Central memory CD8-positive, alpha-beta T cell (primary cell): ENCODE measurements at places on chromosomes 13 and 19.

DNA sequence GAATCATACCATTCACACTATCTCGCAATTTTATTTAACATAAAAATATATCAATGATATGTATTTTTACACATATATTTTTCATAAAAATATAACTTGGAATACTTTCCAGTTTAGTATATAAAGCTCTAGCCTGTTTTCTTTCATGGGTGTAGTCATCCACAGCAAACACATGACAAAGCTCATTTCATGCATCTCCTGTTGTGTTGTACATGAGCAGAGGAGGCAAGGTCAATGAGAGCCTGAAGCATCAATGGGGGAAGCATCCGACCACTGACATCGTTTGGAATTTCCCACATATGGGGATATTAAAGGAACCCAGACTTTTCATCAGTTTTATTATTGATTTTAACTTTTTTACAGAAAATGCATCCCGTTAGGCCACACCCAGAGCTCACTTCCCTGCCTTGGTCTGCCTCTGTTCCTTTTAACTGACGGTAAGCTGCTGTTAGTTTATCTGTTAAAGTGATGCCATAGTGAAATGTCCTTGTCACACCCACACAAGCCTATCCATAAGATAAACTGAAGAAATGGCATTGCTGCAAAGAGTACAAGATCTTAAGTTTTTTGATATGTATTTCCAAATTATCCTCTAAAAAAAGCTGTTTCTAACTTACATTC is 44.0 kb downstream of the MIPEP start:
- DNase-seq, result no peak

DNA sequence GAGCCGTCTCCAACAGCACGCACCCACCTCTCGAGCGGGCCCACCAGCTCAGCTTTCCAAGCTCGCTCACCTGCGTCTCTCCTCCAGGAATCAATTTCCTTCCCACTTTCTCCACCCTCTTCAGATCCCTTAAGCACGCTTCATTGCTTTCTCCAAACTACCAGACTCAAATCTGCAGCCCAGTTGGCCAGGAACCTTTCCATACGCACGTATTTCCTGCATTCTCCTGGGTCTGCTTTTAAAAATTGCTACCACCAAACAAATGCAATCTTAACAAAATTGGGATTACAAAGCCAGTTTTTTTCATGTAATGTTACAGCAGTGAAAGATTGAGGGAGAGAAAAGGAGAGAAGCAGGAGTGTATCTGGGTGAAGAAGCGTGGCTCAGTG is 1.5 kb downstream of the ENOX1 start:
- no peak for DNase-seq

DNA sequence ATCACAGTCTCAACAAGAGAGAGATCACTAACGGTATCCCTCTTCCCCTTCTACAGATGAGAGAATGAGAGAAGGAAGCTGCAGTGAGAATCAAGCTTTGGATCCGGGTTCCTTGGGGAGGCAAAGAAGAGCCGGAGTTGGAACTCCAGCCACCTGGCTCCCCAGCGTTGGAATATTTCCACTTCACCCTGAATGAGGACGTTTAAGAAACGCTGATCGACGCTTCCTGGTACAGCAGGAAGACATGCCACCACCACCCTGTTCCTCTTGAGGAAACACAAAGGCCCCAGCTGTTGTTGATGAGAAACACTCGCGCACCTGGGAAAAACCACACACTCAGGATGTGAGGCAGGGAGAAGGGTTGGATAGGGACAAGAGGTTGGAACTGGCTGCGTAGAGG is 11.3 kb upstream of the CACNG8 start:
- no peak for DNase-seq

DNA sequence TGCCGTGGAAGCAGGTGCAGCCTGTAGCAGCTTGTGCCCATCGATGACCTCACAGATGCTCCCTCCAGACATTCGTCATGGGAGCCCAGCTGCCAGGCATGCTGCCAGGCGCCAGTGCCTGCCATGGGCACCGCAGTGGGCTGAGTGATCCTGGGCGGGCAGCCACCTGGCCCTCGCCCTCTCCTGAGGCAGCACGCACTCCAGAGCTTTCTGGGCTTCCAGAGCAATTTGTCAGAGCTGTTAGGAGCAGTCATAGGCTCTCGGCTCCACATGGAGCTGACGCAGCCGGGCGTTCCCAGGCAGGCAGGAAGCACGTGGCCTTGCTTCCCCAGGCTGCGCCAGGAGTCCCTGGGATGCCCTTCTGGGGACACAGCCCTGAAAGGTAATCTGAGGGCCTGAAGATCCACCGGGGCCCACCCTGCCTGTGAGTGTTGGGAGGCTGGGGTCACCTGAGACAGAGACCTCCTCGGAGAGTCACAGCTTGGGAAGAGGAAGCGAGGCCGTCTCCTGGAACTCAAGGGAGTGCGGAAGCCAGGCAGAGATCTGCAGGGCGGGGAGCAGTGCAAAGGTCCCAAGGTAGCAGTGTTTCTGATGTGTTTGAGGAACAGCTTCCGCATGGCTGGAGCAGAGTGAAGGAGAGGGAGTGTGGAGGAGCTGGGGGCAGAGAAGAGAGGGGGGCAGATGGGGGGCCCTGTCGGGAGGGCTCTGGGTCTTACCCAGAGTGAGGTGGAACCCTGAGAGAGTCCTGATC is 50.6 kb downstream of the DPF1 start:
- DNase-seq, result no peak

DNA sequence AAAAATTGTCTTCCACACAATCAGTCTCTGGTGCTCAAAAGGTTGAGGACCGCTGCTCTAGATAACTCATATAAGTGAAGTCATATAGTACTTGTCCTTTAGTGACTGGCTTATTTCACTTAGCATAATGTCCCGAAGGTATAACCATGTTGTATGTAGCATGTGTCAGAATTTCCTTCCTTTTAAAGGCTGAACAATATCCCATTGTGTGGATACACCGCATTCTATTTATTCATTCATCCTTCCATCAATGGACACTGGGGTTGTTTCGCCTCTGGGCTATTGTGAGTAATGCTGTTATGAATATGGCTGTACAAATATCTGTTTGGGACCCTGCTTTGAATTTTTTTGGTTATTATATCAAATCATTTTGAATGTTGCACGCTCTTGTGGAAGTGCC is 4.6 kb upstream of the LYPD5 start:
- no peak for DNase-seq

DNA sequence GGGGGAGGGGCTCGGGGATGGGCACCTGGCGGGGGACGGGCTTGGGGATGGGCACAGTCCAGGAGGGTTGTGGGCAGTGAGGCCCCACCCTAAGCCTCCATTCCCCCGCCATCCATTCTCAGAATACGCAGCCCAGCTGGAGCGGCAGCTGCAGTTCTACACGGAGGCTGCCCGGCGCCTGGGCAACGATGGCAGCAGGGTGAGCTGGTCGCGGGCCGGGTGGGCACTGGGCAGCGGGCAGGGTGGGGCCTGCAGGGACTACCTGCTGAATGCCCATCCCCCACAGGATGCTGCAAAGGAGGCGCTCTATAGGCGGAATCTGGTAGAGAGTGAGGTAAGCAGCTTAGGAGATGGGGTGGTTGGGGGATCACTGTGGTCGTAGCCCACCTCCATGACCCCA is 8.3 kb downstream of the PODNL1 start:
- DNase-seq, result no peak

- DNase-seq, result no peak
Measured at GRCh38 chr13:64819081-64819480, 2411.1 kb downstream of the PCDH9 start.

DNA sequence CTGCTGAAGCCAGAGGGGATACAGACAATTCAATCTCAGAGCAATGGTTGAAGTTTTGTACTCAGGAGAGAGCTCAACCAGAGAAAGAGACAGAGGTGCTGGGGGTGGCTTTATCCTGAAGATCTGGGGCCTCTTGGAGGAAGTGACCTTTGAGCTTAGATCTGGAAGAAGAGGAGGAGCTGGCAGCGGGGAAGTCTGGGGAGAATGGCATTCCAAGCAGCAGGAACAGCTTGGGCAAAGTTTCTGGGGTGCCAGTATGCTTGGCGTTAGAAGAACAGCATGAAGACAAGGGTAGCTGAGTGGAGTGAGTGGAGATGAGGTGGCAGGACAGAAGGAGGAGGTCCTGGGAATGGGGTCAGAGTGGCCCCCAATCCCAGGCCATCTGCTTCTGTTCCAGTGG is 11.3 kb downstream of the MAST3 start:
- DNase-seq, result no peak

DNA sequence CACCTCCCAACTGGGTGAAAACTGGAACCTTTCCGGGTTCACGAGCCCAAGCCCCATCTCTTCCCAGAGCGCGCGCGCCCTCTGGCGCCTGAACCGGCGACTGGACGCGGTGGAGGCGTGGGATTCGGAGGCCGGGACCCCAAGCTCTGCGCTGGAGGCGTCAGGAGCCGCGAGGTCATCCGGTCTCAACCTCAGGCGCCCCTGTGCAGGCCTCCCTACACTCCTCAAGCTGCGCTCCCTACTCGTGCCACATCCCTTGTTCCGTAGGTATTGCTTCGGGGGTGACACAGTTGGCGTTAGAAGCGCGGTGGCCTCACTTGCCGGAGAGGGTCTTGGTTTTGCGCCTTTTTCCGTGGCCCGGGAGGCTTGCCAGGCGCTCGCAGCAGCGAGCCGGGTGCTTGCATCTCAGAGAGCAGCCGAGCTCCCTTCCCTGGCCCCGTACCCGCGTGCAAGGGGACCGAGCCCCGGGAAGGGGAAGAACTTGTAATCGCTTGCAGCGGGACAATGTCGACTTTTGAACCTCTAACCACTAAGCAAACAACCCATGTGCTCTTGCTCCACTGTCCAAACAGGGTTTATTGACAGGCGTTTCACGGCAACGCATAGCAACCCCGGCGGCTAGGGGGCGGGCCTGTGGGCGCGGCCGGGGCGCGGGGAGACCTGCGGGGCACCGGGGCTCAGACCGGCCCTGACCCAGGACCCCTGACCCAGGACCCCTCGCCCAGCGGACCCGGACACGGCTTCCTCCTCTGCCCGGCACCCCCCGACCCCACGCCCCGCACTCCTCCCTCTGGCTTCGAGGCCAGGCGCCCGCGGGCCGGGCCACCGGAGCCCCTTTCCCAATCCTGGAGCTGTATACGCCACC is 8.5 kb downstream of the CDX2 start:
- no peak for DNase-seq

- DNase-seq, result no peak
Measured at GRCh38 chr19:40908976-40909375, 26.9 kb upstream of the CYP2A7 start.

GRCh38 chr13:42892760-42893159 is 99.3 kb downstream of the EPSTI1 start:
- DNase-seq, result no peak

DNA sequence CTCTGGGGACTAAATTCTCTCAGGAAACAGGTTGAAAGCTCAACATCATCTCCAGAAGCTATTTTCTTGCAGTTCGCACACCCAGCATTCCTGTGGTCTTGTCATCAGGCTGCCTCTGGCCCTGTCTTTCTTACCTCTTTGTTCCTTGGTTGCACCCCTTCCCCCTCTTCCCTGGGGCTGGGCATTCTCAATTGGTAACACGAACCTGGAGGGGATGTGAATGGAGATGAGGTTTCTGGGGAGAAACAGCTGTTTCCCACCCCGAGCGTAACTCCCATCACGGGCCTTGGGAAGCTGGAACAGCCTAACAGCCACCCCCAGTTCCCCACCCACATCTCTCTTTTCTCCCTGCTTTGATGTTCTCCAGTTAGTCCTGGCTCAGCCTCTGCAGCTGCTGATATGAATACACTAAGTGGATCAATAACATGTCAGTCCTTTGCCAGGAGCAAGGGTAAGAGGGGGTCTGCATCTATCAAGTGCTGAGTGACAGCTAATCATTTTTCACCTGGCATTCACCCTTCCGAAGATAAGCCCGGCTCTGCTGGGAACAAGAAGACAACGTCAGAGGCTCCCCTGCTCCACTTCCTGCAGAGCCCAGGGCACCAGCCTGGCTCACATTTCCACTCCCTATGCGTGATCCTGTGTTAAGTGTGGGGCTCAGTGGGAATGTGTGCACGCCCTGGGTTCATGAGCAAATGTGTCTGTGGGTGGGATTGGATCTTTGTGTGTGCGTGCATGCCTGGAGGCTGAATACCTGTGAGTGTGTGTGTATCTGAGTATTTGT is 74.0 kb upstream of the KCTD15 start:
- DNase-seq, result no peak

DNA sequence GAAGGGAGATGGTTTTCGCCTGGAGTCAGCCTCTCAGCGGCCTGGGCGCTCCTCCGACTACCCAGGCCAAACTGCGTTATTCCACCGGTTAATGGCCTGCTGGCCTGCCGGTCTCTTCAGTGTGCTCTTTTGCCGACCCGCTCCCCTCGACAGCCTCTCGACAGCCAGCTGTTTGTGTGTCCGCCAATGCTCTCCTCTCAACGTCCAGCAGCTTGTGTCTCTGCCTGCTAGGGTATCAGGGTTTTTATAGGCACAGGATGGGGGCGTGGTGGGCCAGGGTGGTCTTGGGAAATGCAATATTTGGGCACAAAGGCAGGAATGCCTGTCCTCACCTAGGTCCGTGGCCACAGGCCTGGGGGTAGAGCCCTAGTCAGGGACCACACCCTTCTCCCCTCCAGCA is 1.5 kb upstream of the ZNF235 start:
- DNase-seq, result no peak

DNA sequence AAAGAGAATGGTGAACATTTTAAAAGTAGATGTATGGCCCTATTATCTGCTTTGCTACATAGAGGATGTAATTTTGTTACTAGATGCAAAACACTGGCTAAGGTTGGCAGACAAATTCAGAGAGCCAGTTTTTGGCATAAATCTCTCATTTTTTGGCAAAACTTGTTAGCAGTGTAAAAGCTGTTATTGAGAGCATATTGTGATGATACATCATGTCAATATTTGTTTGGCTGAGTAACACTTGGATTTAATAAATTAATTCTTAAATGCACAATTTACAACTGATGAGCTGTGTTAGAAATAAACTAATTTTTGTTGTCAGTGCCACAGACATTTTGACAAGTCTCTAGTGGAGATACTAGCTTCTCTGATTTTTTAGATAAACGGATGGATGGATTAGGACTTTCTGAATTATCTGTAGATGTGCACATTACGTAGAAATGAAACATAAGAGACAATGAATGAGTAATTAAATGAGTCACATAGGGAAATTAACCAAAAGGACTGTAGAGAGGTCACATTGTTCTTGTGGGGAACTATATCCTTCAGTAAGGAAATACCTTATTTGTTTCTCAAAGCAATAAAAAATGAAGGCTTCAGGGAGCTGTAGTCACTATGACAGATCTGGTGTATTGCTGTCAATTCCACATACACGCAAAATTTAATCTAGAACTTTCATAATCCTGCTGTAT is 17.4 kb downstream of the UFM1 start:
- DNase-seq, result no peak
